ENCODE measurements at places on chromosomes 16 and 17.

DNA sequence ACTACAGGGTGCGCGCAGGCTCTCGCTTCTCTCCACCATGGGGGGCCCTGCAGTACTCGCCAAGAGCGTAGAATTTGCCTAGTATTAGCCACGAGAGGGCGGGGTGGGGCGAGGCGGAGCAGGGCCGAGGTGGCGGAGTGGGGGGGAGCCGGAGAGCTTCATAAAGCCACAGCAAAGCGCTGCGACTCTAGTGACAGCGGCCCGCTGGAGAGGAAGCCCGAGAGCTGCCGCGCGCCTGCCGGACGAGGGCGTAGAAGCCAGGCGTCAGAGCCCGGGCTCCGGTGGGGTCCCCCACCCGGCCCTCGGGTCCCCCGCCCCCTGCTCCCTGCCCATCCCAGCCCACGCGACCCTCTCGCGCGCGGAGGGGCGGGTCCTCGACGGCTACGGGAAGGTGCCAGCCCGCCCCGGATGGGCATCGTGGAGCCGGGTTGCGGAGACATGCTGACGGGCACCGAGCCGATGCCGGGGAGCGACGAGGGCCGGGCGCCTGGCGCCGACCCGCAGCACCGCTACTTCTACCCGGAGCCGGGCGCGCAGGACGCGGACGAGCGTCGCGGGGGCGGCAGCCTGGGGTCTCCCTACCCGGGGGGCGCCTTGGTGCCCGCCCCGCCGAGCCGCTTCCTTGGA, at the start of gene TBX21:
TBX21 (plus strand) TSS at position 190 of the 627 bp plus-strand sequence; CDS start at position 409, 219 bp downstream.
- peak; percentile 70 for DNase-seq

DNA sequence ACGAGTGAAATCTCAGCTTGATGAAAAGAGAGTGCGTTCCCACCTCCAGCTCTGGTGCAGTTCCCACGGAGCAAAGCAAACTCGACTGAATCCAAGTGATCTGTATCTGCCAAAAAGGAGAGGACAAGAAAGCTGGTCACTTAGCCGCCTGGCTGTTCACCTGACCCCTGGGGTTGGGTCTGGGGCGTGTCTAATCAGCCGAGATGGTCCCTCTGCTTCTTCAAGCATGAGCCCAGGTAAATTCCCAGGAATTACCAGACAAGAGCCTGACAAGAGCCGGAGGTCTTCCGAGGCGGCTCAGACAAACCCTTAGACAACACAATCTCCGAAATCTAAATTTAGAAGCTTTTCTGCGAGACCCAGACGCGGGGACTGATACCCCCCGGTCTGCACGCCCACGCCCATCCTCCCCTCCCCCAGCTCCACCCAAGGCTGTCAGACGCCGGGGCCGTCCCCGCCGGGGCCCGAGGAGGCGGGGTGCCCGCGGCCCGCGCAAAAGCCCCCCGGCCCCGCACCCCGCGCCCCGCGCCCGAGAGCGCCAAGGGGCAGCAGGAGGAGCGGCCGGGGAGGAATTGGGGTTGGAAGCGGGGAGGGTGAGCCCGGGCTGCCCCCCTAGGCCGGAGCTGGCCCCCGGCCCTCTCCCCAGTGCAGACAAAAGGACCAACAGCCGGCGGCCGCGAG, 674 bp downstream of the ZNF821 start:
- DNase-seq: peak; percentile 46

- peak; percentile 27 for DNase-seq
These were observed 1.9 kb upstream of the C16orf74 start for GRCh38 chr16:85752511-85753420.

GRCh38 chr17:72463287-72464102, 342.7 kb downstream of the SOX9 start:
- DNase-seq: no peak

GRCh38 chr17:75654176-75654575, 12.8 kb downstream of the RECQL5 start:
- no peak for DNase-seq

- DNase-seq: no peak
These were observed 572.2 kb downstream of the CDH13 start for GRCh38 chr16:83198977-83199376.

DNA sequence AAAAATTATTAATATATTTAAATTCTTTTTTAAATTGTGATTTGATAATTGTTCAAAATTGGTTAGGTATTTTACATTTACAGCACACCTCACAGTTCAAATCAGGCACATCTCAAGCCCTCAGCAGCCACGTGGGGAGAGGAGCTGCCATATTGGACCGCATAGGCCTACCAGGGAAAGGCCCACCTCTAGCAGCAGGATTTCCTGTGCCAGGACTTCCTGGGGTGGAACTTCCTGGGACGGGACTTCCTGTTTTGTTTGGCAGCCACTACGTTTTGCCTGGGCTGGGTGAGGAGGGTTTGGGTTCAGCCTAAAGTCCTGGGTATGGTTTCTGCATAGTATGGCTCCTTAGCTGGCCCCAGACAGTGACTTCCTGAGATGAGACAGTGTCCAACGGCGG, 298.5 kb upstream of the FOXF1 start:
- DNase-seq: no peak

DNA sequence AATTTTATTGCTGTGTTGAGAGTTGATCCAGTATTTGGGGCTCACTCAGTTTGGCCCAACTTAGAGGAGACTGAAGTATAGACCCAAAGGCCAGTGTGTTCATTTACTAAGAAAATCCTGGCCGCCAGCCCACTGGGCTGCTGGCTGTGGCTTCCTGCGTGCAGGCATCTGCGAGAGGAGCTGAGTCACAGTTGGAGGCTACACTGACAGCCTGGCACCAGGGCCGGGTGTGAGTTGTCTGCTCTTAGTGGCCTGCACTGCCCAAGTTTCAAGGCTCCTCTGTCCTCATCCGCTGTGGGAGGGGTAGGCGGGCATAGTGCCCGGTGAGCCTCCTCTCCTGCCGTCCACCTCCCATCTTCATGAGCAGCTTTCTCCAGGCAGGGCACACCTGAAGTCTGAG, 54.2 kb downstream of the PLD6 start:
- DNase-seq: peak; percentile 85

GRCh38 chr17:80605326-80606066, 60.9 kb downstream of the RPTOR start:
- no peak for DNase-seq

- DNase-seq: no peak
These were observed 479.1 kb downstream of the SLC39A11 start for GRCh38 chr17:72613396-72613795.

GRCh38 chr17:45146890-45147580, 1.2 kb upstream of the HEXIM1 start:
- DNase-seq: peak; percentile 54

DNA sequence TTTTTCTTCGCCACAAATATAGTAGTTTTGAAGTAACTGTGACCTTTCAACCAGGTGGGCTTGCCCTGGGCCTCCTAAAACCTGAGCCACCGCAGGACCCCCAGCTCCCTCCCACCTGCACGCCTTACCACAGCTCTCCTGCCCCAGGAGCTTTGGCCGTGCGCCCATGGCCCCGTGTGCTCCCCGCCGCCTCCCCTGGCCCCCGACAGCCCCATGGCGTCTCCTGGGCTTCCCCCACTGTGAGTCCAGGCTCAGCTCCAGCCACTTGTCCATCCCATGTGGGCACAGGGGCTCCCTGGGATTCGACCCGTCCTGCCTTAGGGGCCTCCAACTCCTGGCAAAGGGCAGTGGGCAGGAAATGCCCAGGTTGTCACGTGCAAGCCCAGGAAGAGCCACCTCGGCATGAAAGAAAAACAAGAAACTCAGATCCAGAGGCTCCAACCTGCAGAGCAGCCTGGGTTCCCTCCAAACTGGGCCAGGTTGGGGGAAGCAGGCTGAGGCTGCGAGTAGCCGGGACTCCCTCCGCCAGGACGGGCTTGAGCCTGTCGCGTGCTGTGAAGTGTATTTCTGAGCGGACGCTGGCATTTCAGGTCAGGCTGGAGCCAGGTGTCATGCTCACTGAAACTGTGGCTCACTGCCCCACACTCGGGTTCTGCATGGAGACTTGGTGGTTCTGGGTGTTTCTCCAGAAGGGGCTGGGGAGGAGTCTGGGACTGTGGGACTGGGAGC, 5.8 kb downstream of the LGALS3BP start:
- no peak for DNase-seq

GRCh38 chr17:71634376-71634775, 486.4 kb upstream of the SOX9 start:
- DNase-seq: no peak

GRCh38 chr17:69048634-69049033, 12.1 kb downstream of the ABCA9 start:
- DNase-seq: no peak

- DNase-seq: peak; percentile 92
These were observed 812 bp upstream of the PPP1R9B start for GRCh38 chr17:50151041-50151936.

DNA sequence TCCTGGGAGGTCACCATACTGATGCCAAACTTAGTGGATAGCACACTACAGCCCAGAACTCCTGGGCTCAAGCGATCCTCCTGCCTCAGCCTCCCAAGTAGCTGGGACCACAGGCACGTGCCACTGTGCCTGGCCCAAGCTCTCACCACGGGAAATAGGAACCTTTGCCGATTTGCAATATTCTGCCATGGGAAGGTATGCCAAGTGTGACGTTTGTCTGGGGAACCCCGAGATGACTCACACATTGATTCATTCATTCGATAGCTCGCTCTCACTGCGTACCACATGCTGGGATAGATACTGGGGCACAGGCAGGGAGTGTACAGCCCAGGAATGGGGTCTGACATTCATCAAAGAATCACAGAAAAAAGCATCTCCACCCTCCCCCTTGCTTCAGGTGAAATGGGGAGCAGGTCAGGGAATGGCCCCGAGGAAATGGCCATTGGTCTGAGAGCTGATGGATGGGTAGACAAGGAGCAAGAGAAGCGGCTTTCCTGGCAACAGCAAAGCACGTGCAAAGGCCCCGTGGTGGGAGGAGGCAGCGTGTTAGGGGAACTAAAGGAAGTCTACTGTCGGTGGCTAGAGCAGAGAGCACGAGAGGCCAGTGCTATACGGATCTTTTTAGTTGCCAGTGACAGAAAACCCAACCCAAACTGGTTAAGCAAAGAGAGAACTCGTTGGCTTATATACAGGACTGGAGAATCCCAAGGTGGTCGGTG, 44.1 kb downstream of the DNAH17 start:
- DNase-seq: no peak

- DNase-seq: no peak
These were observed 69.8 kb downstream of the MRM3 start for GRCh38 chr17:851924-852323.

GRCh38 chr16:75023009-75023408, 24.2 kb downstream of the ZNRF1 start:
- no peak for DNase-seq

DNA sequence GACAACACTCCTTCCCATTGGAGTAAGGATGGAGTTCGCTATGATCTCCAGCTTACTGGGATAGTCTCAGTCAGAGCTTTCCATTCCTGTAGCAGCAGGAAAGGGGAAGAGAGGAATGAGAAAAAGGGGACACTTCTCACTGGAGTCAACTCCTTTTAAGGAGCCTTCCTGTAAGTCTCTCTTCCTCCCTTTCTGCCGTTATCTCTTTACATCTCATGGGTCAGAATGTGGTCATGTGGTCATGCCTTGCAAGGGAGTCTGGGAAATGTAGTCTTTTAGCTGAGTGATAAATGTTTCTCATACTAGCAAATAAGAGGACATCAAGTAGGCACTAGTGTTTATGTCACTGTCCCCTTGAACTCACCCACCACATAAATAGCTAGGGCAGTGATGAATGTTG, 227.3 kb downstream of the HAPSTR1 start:
- DNase-seq: no peak

GRCh38 chr17:2212400-2212981, 91.1 kb downstream of the SMG6 start:
- DNase-seq: no peak

GRCh38 chr16:14489460-14489859, 140.6 kb downstream of the PARN start:
- no peak for DNase-seq

DNA sequence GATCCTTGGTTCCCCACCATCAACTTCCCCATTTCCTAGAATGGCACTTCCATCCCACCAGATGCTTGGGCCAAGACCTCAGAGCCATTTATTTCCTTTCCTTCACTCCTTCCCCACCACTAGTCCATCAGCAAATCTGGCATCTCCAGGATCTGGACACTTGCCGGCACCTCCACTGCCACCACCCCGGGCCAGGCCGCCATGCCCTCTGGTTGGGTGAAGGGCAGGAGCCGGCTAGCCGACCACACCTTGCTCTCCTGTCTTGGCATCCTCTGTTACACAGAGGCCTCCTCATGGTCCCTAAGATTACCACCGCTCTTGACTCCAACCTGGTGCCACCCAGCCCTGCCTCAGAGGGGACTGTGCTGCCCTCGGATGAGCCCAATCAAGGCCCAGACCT, 104.5 kb downstream of the RMI2 start:
- no peak for DNase-seq

- DNase-seq: no peak
These were observed 238.5 kb downstream of the SOX9 start for GRCh38 chr17:72359274-72359673.

- peak; percentile 23 for DNase-seq
These were observed 241.7 kb downstream of the SEC14L1 start for GRCh38 chr17:77382356-77382911.

DNA sequence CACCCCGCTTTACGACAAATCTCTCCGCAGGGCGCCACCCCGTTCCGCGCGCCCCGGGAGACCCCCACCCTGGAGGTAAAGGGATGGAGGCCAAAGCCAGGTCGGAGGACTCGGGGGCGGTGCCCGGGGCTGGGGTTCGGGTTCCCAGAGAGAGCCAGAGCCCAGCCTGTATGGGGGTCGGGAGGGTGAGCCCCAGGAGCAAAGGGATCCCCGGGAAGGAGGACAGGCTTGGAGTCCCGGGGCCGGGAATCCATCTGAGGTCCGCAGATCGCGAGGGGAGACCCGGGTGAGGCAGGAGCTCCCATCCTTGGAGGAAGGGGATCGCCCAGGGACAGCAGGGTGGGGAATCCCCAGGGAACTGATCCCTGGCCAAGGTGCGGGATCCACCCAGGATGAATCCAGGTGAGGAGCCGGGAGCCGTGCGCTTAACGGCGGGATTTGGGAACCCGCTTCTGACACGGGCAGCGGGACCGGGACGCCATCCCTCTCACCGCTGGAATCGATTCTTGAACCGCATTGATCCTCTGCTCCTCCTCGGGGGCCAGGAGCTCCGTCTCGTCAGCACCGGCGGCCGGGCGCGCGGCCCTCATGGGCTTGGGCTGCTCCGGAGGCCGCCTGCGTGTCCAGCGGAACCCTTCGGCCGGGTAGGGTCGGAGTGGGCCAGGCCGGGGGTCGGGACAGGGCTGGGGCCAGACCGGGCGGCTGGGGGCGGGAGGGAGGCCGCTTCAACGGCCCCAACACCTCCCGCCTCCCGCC, at the start of gene MMD:
MMD (minus strand) TSS at position 657 of the 756 bp plus-strand sequence; CDS start at position 517, 140 bp downstream.
- no peak for DNase-seq

DNA sequence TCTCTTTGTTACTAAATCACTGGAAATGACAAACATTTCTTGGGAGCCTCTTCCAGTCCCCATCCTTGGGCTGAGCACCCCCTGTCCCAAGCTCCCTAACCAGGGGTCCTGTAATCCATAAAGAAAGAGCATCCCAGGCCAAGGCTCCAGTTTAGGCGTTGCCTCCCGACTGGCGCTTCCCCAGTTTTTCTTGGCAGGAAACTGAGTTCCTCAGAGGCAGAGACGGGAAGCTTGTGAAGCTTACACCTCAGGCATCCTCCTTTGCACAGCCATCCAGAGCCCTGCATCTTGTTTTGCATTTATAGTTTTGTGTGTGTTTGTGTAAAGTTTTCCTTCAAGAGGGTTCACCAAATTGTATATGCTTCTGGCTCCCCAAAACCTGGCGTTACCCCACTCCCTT, 7.1 kb downstream of the COPZ2 start:
- peak; percentile 44 for DNase-seq

GRCh38 chr17:76384987-76385891, 830 bp downstream of the SPHK1 start:
- DNase-seq: no peak

- no peak for DNase-seq
These were observed 482 bp downstream of the BAHCC1 start for GRCh38 chr17:81395600-81396277.

Measured in heart right ventricle (tissue), 16 donors.